ENCODE measurements at places on chromosomes 6 and 20. TPM values are rescaled to one million over a fixed set of nuclear protein-coding genes. Genes with fewer than 3 reads are reported as not detected.

- no peak for DNase-seq
Observed at GRCh38 chr6:155091756-155092155, 96.6 kb downstream of the TIAM2 start.

- DNase-seq, result no peak
Observed at GRCh38 chr6:54787825-54788224, 58.7 kb upstream of the FAM83B start.

GRCh38 chr6:79548304-79548703 is 11.1 kb upstream of the LCA5 start:
- DNase-seq, result no peak

DNA sequence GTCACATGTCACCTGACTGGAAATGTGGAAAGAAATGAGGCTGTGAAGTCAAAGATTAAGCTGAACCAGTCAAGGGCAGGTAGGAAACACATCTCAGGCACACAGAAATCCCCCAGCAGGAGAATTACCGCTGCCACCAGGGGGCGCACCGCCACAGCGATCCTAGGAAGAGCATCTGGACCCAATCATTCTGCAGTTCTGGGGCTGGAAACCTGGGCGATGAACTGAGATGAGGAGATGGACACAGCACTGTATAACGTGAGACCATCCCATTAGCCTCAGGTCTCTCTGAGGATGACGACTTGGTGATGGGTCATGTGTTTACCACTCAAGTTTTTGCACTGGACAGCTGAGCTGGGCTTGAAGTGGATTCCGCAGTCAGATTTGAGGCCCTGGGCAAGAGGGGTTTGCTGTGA is 6.5 kb upstream of the SLC24A3 start:
- DNase-seq, result peak; percentile 96

DNA sequence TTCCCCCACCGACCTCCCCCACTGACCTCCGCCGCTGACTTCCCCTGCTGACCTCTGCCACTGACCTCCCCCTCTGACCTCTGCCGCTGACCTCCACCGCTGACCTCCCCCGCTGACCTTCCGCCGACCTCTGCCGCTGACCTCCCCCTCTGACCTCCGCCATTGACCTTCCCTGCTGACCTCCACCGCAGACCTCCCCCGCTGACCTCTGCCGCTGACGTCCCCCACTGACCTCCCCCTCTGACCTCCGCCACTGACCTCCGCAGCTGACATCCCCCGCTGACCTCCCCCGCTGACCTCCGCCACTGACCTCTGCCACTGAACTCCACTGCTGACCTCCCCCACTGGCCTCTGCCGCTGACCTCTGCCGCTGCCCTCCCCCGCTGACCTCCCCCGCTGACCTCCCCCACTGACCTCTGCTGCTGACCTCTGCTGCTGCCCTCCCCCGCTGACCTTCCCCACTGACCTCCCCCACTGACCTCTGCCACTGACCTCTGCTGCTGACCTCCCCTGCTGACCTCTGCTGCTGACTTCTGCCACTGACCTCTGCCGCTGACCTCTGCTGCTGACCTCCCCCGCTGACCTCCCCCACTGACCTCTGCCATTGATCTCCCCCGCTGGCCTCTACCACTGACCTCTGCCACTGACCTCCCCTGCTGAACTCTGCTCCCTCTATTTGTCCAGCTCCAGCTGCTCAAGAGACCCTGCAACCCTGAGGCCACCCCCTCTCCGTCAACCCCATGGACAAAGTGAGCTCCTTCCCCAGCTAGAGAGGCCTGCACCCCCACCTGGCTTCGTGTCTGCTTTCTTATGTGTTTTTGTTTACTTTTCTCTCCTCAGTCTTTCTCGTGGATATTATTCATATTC is 91.4 kb upstream of the AFDN start:
- peak; percentile 38 for DNase-seq

- DNase-seq, result no peak
Observed at GRCh38 chr6:55969526-55969925, 94.1 kb upstream of the BMP5 start.

CCDC170 gene
- 3.3 TPM for total RNA-seq

WFDC12 gene
- total RNA-seq, result not detected

BPIFA1 gene
- total RNA-seq, result 1.4 TPM

- no peak for DNase-seq
Observed at GRCh38 chr6:53382421-53382820, 33.7 kb upstream of the ELOVL5 start.

GPX5 gene
- total RNA-seq, result not detected

GRCh38 chr20:63500151-63500901 is 1.4 kb upstream of the EEF1A2 start:
- DNase-seq, result peak; percentile 52

DNA sequence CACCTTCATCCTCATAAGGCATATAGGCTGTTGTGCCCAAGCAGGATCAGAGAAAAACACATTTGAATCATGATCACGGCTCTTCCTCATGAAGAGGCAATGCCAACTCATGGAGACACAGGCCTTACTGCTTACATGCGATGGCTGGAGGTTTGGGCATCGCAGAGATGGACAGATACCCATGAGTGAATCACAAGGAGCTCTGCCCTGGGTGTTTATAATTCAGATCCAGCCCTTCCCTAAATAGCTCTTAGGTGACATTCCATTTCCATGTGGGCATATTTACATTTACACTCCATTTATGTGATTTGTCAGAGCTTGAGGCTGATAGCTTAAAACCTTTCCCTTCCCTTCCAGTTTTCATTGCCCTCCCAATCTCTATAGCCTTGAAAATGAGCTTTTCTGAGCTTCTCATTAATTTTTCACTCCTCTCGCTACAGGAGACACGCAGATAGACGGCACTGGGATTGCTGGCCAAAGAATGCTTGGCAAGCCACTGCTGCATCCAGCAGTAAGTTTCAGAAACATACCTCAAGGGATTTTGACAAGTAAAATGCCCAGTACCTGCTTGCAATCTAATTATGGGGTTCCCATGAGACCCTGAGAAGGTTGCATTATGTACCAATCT is 249.1 kb downstream of the TBC1D7 start:
- DNase-seq, result no peak

SLC35F1 gene
- 12.8 TPM for total RNA-seq

DNA sequence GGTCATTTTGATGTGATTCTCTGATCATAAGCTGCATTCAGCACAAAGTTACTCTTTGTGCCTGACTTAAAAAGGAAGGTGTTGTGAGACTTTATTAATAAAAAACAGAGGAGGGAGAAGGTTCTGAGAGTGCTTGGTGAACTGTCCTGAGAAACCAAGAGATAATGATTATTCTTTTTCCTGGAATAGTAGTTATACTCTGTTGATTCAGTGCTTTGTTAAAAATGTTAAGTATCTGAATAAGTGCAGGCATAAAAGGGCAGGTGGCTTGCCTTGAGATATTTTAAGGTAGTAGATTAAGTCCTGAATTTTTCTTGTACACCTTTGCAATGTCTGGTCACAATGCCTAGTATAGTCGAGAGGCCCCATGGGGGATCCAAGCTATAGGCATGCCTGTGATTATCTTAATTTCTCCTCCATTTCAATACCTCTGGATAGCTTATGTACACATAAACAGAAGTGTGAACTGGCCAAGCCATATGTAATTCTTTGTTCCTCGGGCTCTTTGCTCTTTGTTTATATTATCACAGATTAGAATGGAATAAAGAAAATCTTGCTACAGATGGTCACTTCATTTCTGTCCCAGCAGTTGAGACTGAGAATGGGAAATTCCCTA is 50.0 kb downstream of the SOBP start:
- DNase-seq, result no peak

- peak; percentile 91 for DNase-seq
Observed at GRCh38 chr6:27809939-27810767, 102.0 kb downstream of the OR2B2 start.

ERVFRD-1 gene
- not detected for total RNA-seq

EYS gene
- total RNA-seq, result 0.44 TPM
